Activated T-cell treated with anti-CD3 and anti-CD28 coated beads, Interleukin-2, amount 50 U/mL, for 72 hours (primary cell): ENCODE measurements at places on chromosomes 3 and 15. TPM values are rescaled to one million over a fixed set of nuclear protein-coding genes. Genes with fewer than 3 reads are reported as not detected.

DNA sequence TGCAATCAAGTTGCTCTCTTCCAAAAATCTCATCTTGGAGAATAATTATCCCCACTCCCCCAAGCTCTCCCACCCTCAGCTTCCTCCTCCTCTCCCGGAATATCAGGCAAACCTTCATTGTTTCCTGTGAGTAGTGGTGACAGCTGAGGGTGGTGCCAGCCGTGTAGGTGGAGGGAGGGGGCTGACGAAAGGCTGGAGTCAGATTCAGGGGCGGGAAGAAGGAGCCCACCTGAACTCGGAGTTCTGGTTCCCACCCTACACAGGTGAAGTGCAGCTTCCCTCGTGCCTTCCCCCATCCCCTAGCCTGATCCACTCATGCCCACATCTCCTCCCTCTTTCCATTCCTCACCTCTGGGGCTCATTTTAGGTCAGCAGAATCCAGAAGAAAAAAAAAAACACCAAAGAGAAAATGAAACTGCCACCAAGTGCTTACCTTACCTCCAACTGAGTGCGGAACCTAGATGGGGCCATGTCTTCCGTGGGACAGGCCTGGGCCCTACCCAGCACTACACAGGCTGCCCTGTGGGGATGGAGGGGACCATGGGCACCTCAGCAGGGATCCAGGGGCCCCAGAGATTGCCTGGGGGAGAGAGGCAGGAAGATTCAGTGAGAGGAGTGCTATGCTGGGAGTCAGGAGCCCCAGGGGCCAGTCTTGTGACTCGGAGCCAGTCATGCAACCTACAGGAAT, 81.3 kb downstream of the ADCY5 start:
- H3K4me1 ChIP-seq: no peaks in the 10 kb centered on the region
- H3K4me3 ChIP-seq: no peak overlapping the region
- H3K27ac ChIP-seq: no peak overlapping the region
- DNase-seq: no peak
- peaks cover 14% of the 10 kb centered on the region for H3K27me3 ChIP-seq

DNA sequence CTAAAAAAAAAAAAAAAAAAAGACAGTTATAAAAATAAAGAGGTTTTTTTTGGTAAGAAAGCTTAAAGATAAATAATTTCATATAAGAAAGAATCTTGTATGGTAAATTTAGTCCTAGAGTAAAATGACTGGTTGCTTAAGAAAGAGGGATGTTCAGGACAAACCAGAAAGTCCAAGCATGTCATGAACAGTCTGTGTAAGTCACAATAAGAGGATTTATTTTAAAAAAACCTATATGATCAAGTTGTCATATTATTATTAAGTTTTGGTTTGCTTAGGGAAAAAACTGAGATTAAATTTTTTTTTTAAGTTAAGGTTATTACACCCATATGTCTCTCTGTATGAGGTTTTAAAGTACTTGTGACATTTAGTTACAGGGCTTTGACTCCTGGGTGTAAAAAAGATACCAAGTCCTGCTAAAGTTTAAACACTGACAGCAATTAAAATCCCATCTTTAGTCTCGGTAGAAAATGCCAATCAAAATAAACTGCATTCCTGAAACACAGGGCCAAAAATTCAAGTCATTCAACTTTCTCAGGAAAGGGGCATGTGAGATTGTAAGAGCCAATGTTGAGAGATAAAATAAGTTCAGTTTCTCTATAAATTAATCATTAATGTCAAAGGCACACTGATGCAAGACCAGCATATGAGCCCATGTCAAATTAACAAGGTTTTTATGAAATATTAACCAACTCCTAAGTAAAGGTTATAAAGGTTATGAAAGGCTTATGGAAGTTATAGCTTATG, 8.5 kb upstream of the BDH1 start:
- no peak overlapping the region for H3K27ac ChIP-seq
- H3K27me3 ChIP-seq: peaks cover 30% of the 10 kb centered on the region
- peaks cover 7% of the 10 kb centered on the region for H3K36me3 ChIP-seq
- no peak for DNase-seq
- H3K4me1 ChIP-seq: peaks cover 5% of the 10 kb centered on the region

- H3K27me3 ChIP-seq: no peaks in the 10 kb centered on the region
- peaks cover 18% of the 10 kb centered on the region for H3K36me3 ChIP-seq
- peaks cover 34% of the 10 kb centered on the region for H3K4me1 ChIP-seq
- peak; percentile 33 for DNase-seq
Observed at GRCh38 chr15:101276501-101277037, 716 bp downstream of the SELENOS start.

- no peak for DNase-seq
- H3K4me1 ChIP-seq: peaks cover 5% of the 10 kb centered on the region
Observed at GRCh38 chr15:73906346-73907034, 19.8 kb upstream of the LOXL1 start.

DNA sequence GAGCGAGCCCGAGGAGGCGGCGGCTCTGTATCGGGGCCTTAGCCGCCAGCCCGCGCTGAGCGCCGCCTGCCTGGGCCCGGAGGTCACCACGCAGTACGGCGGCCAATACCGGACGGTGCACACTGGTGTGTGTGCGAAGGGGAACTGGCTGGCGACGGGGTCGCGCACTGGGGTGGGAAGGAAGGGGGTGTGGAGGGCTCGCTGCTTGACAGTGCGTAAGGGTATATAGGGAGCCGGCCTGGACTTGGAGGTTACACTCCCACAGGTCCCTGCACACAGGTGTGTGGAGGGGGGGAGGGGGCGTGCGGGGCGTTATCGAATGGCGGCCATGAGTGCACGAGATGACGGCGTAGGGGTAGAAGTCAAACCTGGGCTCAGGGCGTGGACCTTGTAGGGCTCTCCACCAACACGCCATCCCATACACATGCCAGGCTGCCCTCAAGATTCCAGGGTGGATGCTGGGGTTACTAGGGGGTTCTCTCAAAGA, 389 bp downstream of the APEH start:
- no peak overlapping the region for H3K27ac ChIP-seq
- H3K36me3 ChIP-seq: no peaks in the 10 kb centered on the region
- peaks cover 33% of the 10 kb centered on the region for H3K4me1 ChIP-seq
- DNase-seq: no peak
- no peaks in the 10 kb centered on the region for H3K27me3 ChIP-seq

DNA sequence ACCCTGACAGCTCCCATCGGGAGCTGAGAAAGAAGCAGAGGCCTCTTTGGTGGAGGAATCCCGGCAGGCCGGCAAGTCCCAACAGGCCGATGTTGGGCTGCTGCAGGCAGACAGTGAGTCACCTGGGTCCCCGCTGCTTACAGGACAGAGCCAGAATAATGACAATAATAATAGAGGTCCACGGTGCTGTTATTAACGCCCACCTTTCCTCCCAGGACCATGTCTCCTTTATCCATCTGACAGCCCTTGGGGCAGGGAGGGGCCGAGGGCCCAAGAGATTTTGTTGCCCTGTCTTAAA, 29.3 kb upstream of the MAGEF1 start:
- peaks cover 16% of the 10 kb centered on the region for H3K4me1 ChIP-seq
- H3K4me3 ChIP-seq: no peak overlapping the region
- H3K27me3 ChIP-seq: peaks cover 7% of the 10 kb centered on the region
- H3K27ac ChIP-seq: no peak overlapping the region
- H3K36me3 ChIP-seq: no peaks in the 10 kb centered on the region
- no peak for DNase-seq

- DNase-seq: no peak
- H3K27me3 ChIP-seq: peaks cover 16% of the 10 kb centered on the region
- H3K27ac ChIP-seq: no peak overlapping the region
- no peaks in the 10 kb centered on the region for H3K36me3 ChIP-seq
- no peaks in the 10 kb centered on the region for H3K4me1 ChIP-seq
Observed at GRCh38 chr3:53780171-53780570, 66.0 kb downstream of the CHDH start.

DNA sequence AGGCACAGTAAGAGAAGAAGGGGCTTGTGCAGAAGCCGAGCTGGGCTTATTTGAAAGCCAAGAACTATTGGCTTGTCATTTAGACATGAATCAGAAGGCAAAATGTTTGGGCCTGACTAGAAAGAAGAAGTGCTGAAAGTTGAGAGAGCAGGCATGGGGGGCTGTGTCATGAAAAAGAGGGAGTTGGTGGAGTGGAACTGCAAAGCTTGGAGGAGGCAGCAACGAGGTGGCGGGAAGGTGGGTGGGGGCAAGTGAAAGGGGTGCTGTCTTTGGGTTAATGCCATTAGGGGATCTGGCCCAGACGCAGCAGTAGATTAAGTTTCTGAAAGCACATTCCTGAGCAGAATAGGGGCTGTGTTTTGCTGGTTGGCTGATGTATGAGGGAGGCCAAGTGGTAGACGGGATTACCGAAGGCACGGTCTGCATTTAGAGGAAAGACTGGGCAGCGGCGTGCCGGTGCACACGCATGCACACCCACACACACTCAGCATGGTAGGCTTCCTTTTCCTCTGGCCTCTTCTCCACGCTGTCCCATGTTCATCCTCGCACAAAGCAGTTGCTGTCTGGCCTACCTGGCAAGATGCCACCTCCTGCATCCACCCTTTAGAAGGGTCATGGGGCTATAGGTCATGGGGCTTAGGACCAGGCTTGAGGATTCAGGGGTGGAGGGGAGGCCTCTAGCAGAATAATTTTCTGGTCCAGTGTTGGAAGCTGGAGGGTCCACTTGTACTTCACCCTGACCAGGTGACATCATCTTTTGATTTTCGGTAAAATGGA, 43.0 kb downstream of the BOC start:
- DNase-seq: no peak
- no peak overlapping the region for H3K4me3 ChIP-seq
- H3K27ac ChIP-seq: no peak overlapping the region
- H3K27me3 ChIP-seq: no peaks in the 10 kb centered on the region

- H3K27me3 ChIP-seq: no peaks in the 10 kb centered on the region
- H3K4me1 ChIP-seq: peaks cover 13% of the 10 kb centered on the region
- no peaks in the 10 kb centered on the region for H3K36me3 ChIP-seq
- no peak overlapping the region for H3K4me3 ChIP-seq
- DNase-seq: no peak
Observed at GRCh38 chr15:58247855-58248842, 110.0 kb downstream of the AQP9 start.

- peaks cover 41% of the 10 kb centered on the region for H3K4me1 ChIP-seq
- H3K36me3 ChIP-seq: no peaks in the 10 kb centered on the region
- peak; percentile 68 for DNase-seq
- H3K27ac ChIP-seq: no peak overlapping the region
- H3K27me3 ChIP-seq: peaks cover 23% of the 10 kb centered on the region
Observed at GRCh38 chr3:72185549-72186399, 400.8 kb upstream of the PROK2 start.

DNA sequence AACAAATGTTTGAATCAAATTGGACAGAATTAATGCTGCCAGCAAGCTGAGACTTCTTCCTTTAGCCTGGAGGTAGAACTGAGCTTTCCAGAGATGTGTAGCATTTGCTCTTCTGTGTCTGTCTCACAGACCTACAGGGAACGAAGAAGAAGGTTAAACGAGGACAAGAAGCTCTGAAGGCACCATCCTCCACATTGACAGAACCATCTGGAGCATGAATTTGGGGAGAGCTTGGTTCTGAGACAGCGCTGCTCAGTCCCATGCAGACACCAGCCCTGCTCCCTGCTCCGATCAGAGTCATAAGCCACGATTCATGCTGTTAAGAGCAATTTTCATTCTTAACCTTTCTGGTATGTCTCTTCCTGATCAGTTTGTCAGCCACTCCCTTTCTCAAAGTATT, 7.7 kb upstream of the KY start:
- no peak overlapping the region for H3K4me3 ChIP-seq
- no peak for DNase-seq
- no peaks in the 10 kb centered on the region for H3K4me1 ChIP-seq
- H3K27me3 ChIP-seq: no peaks in the 10 kb centered on the region
- H3K36me3 ChIP-seq: no peaks in the 10 kb centered on the region
- no peak overlapping the region for H3K27ac ChIP-seq

- peaks cover 21% of the 10 kb centered on the region for H3K4me1 ChIP-seq
- H3K27me3 ChIP-seq: peaks cover 62% of the 10 kb centered on the region
- H3K4me3 ChIP-seq: peak overlapping the region; percentile 76
- no peaks in the 10 kb centered on the region for H3K36me3 ChIP-seq
- DNase-seq: no peak
Observed at GRCh38 chr3:124584245-124584551, 146.1 kb upstream of the UMPS start.

GRCh38 chr3:66154444-66154861, 66.3 kb upstream of the SLC25A26 start:
- no peak overlapping the region for H3K27ac ChIP-seq
- H3K4me3 ChIP-seq: no peak overlapping the region
- DNase-seq: no peak
- no peaks in the 10 kb centered on the region for H3K36me3 ChIP-seq

- no peak for DNase-seq
- peaks cover 13% of the 10 kb centered on the region for H3K27me3 ChIP-seq
- no peak overlapping the region for H3K4me3 ChIP-seq
- peaks cover 57% of the 10 kb centered on the region for H3K4me1 ChIP-seq
Observed at GRCh38 chr3:15645740-15646501, 44.4 kb downstream of the BTD start.

DNA sequence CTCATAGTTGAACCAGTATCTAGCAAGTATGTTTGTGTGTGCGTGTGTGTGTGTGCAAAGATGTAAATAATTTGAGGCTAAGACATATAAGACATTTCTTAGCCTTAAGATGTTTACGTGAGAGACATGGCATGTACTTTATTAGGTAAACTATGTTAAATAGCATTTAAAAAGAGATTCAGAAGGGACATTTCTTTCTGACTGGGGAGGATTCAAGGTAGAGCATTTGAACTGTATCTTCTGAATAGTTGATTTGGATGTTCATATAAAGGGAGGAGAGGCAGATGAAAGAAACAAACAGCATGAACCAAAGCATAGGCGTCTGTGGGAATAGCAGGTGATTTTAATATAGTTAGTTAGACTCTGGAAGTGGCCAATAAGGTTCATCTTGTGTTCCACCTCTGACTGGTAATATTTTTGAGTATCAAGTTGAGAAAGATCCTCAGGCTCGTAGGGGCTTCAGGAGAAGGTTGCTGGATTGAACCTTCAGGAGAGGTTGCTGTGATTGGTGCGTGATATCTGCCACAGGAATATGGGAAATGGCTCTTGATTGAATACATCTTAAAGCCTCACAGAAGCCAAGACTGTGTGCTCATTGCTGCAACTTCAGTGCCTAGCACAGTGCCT, 12.6 kb downstream of the NFKBIZ start:
- H3K36me3 ChIP-seq: peaks cover 23% of the 10 kb centered on the region
- peak overlapping the region; percentile 13 for H3K4me3 ChIP-seq
- H3K4me1 ChIP-seq: peaks cover 66% of the 10 kb centered on the region
- H3K27me3 ChIP-seq: no peaks in the 10 kb centered on the region
- no peak for DNase-seq

DNA sequence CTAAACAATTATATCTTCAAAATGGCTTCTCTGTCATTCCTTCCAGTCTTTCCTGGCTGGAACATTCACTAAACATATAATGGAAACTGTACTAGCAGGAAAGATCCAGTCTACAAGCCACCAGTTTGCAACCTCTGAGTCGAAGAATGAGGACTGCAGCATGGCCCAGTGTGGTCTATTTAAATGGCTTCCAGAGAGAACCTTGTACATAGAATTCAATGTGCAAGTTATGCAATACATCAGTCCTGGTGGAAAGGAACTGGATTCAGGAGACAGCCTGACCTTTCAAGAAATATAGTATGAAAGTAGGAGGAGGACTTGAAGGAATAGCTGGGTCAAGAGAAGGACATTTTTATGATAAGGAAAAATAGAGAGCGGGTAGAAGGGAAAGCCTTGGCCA, 49.9 kb downstream of the NEK10 start:
- no peak overlapping the region for H3K27ac ChIP-seq
- DNase-seq: no peak
- H3K4me1 ChIP-seq: no peaks in the 10 kb centered on the region
- H3K27me3 ChIP-seq: no peaks in the 10 kb centered on the region
- no peak overlapping the region for H3K4me3 ChIP-seq

Gene DUOXA2
- not detected for total RNA-seq

Gene ITIH3
- not detected for total RNA-seq

Gene GPR149
- total RNA-seq: not detected

Gene CKMT1A
- not detected for total RNA-seq

Gene PPP1R14D
- total RNA-seq: not detected

Gene MRPS11
- total RNA-seq: 66.6 TPM

Gene OCA2
- total RNA-seq: 0.14 TPM

Gene WDR76
- total RNA-seq: 108 TPM

Gene ROBO2
- not detected for total RNA-seq

Gene ATP10A
- total RNA-seq: 25.6 TPM

Gene TIGIT
- 77.2 TPM for total RNA-seq
